Activated CD4-positive, alpha-beta T cell treated with anti-CD3 and anti-CD28 coated beads for 24 hours (primary cell): ENCODE measurements at places on chromosomes 5 and 9.

GRCh38 chr9:117120061-117120460 is 294.8 kb downstream of the ASTN2 start:
- DNase-seq: no peak

GRCh38 chr5:91885291-91886265 is 502.5 kb upstream of the ARRDC3 start:
- no peak for DNase-seq

GRCh38 chr5:145960848-145961600 is 24.6 kb downstream of the SH3RF2 start:
- DNase-seq: no peak

DNA sequence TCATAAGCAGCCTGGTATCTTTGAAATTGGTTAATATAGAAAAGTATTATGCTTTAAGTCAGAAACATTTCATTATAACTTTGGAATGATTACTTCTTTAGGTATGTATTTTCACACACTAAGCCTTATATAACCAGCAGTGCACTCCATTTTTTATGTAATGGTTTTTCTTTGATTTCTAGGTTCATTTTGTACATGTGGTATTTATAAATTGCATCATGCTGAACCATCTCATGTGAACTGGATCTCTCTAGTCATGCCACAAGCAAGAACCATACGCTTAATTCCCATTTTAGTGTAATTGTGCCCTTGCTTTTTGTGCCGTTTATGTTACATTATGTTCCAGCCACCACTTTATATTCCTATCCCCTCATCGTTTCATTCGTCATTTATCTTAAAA is 38.6 kb upstream of the SRP19 start:
- DNase-seq: no peak

DNA sequence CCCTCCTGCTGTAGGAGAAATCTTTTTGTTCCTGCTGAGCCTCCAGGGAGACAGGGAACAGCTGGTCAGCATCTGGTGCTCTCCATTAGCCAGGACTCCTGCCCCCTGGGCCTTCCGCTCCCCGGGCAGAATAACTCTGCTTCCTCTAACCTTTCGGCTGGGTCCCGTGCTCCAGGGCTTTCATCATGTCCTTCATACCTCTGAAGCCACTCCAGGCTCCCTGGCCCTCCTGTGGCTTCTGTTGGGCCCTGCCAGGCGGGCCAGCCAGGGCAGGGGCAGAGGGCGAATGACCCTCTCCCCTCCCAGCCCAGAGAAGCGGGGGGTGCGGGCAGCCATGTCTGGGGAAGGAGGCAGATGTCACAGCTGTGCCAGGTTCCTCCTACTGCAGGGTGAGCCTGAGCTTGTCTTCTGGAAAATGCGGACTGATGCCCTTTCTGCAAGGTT is 81.7 kb upstream of the LMX1B start:
- DNase-seq: no peak

- no peak for DNase-seq
These were observed 4.6 kb downstream of the ANXA1 start for GRCh38 chr9:73155968-73156864.

GRCh38 chr5:77795846-77796245 is 19.7 kb upstream of the TBCA start:
- DNase-seq: no peak

GRCh38 chr5:88691230-88691582 is 191.8 kb downstream of the MEF2C start:
- DNase-seq: no peak

DNA sequence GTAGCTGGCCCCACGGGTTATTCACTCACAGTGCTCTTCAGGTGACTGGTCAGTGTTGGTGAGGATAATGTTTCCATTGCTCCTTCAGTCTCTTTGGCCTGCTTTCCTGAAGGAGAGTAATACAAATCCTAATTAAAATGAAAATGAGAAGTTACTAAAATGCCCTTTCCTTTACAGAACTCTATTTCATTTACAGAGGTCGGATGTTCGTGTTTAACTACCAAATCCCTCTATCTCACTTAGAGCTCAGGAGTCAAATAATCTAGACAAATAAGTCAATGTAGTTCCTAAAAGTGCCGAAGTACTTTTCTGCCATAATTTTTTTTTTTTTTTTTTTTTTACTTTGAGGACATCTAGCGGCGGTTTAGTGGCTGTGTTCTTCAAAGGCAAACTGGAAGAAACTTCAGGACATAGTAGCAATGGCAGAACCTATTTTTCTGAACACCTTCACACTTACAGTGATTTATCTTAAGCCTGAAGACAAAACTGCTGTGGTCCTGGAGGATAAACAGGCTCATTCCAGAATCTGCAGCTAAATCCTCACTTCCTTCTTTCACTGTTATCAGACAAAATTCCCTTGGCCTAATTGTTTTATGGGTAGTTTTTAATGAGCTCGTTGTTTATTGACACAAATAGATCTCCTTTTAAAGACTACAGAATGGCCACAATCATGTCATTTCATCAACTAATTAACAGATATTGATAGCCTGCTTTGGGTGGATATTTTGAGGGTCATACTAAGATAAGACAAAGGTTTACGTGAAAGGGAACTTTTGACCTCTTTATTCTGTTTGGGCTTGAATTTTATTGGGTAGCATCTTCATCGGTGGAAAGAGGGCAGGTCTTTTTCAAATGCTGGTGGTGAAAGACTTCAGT is 207.6 kb upstream of the DMRTA1 start:
- no peak for DNase-seq

GRCh38 chr9:127950513-127951289 is 13.0 kb upstream of the DPM2 start:
- no peak for DNase-seq
